Activated CD4-positive, alpha-beta T cell treated with anti-CD3 and anti-CD28 coated beads, Interleukin-2, amount 50 U/mL, for 24 hours (primary cell): ENCODE measurements at places on chromosomes 13 and 19.

GRCh38 chr19:18291590-18292461 lies 10.4 kb upstream of the JUND start:
- DNase-seq, result peak; percentile 74

DNA sequence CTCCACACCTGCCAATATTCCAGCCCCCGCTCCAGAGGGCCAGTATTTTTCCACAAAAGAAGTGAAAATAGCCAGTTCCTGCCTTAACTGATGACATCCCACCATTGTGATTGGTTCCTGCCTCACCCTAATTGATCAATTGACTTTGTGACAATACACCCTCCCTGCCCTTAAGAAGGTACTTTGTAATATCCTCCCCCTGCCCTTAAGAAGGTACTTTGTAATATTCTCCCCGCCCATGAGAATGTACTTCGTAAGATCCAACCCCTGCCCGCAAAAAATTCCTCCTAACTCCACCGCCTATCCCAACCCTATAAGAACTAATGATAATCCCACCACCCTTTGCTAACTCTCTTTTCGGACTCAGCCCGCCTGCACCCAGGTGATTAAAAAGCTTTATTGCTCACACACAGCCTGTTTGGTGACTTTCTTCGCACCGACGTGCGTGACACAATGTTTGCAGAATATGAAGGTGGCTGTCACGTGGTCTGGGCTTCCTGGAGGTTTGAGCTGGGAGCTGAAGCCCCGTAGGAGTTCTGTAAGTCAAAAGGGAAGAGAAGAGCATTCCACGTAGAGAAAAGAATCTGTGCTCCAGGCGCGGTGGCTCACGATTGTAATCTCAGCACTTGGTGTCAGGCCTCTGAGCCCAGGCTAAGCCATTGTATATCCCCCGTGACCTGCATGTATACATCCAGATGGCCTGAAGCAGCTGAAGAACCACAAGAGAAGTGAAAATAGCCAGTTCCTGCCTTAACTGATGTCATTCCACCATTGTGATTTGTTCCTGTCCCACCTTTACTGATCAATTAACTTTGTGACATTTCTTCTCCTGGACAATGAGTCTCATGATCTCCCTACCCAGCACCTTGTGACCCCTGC lies 6.2 kb upstream of the FUT3 start:
- no peak for DNase-seq

- DNase-seq, result no peak
Observed at GRCh38 chr13:35961002-35961401, 170.2 kb downstream of the DCLK1 start.

DNA sequence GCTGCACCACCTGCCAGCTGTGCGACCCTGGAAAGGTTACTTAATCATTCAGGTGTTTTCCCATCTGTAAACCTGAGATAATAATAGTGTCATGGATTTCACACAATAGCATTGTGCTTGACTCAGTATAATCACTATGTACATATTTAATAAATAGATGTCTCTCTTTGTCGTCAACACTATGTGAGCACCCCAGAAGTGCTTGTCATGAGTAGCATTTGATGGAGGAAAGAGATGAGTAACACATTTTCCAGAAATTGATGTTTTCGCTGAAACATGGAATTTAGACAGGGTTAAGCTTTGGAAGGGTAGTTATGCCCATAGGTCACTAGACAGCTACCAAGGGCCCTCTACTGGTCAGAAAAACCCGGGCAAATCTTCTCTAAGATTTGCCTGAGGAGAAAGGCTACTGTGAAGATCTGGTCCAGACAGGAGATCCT lies 9.5 kb upstream of the MBNL2 start:
- DNase-seq, result no peak
